ENCODE measurements at places on chromosomes 1 and 21. TPM values are rescaled to one million over a fixed set of nuclear protein-coding genes. Genes with fewer than 3 reads are reported as not detected.

TMEM269 gene
- not detected for total RNA-seq

ITGB2 gene
- total RNA-seq: not detected

OBSCN gene
- total RNA-seq: 18.5 TPM

KCNE2 gene
- not detected for total RNA-seq

PGBD2 gene
- total RNA-seq: 6.4 TPM

SLC2A5 gene
- total RNA-seq: 2.0 TPM

ZFP69 gene
- total RNA-seq: 2.5 TPM

JAM2 gene
- 1.4 TPM for total RNA-seq

DCST1 gene
- total RNA-seq: not detected

HAO2 gene
- total RNA-seq: not detected

CCSAP gene
- total RNA-seq: 2.1 TPM

FCRL6 gene
- not detected for total RNA-seq

ASPM gene
- 1.1 TPM for total RNA-seq

TCHHL1 gene
- total RNA-seq: not detected

UMODL1 gene
- total RNA-seq: not detected

KAZN gene
- total RNA-seq: 3.8 TPM

RGS18 gene
- total RNA-seq: not detected

RNF11 gene
- 83.1 TPM for total RNA-seq

DDAH1 gene
- total RNA-seq: 8.2 TPM

SLC45A3 gene
- 0.94 TPM for total RNA-seq

KCNE1 gene
- 0.17 TPM for total RNA-seq

MLLT11 gene
- total RNA-seq: 1.5 TPM

DISP3 gene
- total RNA-seq: not detected

FMO3 gene
- 0.77 TPM for total RNA-seq

SLAMF6 gene
- not detected for total RNA-seq

Measured in bronchial smooth muscle cell (primary cell).